ENCODE measurements at places on chromosomes 7 and 10. TPM values are rescaled to one million over a fixed set of nuclear protein-coding genes. Genes with fewer than 3 reads are reported as not detected.

The ACSM6 gene
- total RNA-seq = not detected

The LIPN gene
- not detected for total RNA-seq

DNA sequence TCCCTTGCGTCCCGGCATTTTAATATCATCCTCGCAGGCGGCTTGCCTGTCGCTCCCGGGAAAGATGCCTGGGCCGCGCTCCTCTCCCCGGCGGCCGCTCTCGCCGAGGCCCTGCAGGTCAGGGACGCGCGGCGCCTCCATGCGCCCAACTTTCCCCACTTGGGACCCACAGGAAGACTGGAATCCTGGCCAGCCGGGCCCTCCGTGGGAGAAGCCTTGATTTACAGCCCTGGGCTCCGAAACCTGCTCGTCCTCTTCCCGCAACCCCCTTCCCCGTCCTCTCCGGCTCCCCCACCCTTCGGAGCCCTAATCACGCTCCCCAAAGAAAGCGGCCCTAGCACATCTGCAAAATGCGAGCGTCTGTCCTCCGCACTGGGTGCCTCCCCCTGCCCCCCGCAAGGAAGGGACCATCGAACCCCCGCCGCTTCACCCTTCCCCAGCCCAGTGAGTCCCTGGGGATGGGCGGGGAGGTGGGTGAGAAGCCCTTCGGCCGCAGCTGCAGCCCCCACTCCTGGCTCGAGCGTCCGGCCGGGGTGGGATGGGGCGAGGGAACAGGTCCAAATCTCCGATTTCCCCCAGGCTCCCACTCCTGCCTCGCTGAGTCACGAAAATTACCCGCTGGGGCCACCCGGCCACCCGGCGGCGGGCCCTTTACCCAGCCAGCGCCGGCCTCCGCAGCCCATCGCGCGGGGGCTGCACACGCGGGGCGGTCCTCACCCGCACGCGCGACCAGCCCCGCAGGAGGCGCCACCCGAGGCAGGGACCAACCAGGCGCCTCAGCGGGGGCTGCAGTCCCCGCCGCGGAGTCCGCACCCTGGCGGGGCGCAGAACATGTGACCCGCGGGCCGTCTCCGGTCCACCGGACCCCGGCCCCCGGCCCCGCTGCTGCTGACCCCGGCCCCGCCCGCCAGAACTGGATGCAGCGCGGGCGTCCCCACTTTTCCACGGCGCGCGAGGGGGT lies 695 bp downstream of the HSPA12A start:
- no peak overlapping the region for H3K4me3 ChIP-seq
- DNase-seq = no peak
- no peaks in the 10 kb centered on the region for H3K36me3 ChIP-seq
- H3K27ac ChIP-seq = no peak overlapping the region

- H3K36me3 ChIP-seq = no peaks in the 10 kb centered on the region
- no peak overlapping the region for H3K27ac ChIP-seq
- peaks cover 5% of the 10 kb centered on the region for H3K27me3 ChIP-seq
- H3K4me3 ChIP-seq = no peak overlapping the region
Observed at GRCh38 chr7:87083865-87084519, 24.5 kb upstream of the ELAPOR2 start.

All from activated CD8-positive, alpha-beta T cell treated with anti-CD3 and anti-CD28 coated beads for 36 hours (primary cell).